T-helper 17 cell (primary cell): ENCODE measurements at places on chromosomes 7 and 10.

DNA sequence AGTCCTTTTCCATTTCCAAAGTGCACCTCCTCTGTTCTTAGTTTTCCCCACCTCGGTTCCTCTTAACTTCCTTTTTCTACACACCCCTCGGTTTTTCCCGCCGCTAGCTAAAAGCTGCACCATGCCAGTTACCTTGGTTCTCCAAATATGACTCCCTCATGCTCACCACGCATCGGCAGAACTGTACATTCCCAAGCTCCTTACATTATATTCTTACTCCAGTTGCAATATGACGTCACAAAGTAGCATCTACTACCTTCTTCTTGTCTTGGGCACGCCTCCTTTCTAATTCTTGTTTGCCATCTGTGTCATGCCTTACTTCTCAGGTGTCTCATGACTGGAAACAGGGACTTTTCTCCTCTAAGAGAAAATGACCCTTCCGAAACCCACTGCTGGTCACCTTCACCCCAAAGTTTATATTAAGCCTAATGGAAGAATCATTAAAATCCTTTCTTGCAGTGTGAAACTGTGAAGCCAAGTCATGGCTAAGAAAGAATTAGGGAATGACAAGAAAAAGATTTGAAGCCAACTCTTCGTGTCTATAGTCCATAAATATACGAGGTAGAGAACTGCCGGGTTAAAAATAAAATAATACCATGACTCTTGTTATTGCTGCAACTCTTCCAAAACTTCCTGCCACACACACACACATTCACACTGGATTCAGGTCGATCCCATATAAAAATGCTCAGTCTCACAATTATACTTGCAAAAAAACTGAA is 1.7 kb downstream of the ESYT2 start:
- no peak for DNase-seq

DNA sequence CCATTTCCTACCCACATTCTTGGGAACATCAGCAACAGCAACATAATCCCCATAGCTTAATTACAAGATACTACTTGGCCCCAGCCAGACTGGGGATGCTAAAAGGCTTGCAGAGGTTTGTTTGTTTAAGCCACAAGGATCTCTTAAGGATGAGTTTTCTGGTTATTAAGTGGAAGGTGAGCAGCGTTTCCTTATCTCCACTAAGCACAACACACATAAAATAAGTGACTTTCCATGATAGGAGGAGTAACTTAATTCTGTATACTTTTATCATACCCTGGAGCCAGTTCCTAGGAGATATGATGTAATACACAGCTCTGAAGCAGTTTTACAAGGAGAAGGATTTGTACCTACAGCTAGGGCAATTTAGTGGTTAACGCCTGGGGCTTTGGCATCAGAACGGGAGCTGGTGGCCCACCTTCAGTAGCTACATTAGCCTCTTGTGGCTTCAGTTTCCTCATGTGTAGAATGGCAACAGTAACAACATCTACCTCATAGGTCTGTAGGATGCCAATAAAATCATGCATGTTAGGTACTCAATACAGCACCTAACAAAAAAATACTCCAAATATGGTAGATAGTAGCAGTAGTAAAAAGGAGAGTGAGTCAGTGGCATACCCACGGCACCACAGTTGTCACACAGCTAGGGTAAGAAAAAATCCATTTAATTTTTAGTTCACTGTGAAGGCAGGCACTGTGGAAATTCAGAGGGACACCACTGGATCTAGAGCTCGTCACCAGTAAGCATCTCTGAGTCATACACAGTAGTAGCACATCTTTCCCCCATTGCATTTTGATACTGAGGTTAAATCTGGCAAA is 55.2 kb downstream of the DOCK4 start:
- DNase-seq, result no peak

DNA sequence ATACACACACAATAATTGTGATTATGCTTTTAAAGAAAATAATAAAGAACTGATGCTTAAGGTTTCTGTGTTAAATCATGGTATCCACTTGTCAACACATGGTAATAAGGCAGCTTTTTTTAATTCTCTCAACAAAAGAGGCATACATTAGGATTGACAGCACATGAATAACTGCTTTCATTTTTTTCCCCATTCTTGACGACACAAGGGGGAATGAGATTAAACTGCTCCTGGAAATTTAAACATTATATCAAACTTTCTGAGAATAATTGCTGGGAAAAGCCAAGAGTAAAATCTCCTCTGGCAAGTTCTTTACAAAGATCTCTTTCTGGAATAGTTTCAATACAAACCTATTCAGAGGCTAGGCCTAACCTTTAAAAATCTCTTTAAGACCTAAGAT is 99.0 kb upstream of the GPR22 start:
- no peak for DNase-seq

- DNase-seq, result no peak
These were observed 29.5 kb upstream of the SLC29A3 start for GRCh38 chr10:71289421-71290130.
